ENCODE measurements at places on chromosomes 6 and 20.

- no peak for DNase-seq
Observed at GRCh38 chr6:119140196-119141140, 62.0 kb upstream of the FAM184A start.

- peak; percentile 30 for DNase-seq
Observed at GRCh38 chr6:75546381-75546780, 52.8 kb upstream of the FILIP1 start.

GRCh38 chr6:39040080-39040673 lies 8.4 kb upstream of the GLP1R start:
- DNase-seq, result no peak

DNA sequence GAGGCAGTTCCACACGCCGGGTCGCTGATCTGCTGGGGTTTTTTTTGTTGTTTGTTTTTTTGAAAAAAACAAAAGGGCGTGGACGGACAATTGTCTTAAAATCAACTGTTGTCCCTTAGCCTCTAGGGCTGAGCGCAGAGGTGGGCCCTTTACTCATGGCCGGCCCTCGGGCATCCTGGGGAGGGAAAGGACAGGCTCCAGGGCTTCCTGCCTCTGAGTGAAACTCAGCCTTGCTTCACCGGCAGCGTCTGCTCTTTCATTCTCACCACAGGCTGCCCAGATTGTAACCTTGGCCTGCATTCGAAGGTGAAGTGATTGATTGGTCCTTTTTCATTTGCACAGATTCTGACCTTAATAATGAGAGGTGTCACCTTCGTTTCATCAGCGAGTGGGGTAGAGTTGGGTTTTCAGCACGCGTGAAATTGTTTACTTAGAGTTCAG lies 797 bp downstream of the SMIM13 start:
- peak; percentile 77 for DNase-seq

DNA sequence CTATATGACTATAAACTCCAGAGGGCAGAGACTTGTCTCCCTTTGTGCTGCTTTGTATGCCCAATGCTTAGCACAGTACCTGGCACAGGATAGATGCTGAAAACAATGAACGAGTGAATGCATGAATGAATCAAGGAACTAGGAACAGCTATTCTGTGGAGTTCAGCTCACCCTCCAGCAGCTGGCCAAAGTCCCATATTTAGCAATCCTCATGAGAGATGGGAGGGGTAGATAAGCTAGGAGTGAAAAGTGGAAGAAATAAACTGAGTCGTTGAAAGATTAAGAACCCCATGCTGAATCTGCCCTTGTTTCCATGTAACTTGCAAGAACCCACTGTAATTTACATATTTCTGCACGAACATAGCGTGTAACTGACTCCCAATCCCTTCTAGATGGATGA lies 106.5 kb downstream of the MAFB start:
- no peak for DNase-seq

DNA sequence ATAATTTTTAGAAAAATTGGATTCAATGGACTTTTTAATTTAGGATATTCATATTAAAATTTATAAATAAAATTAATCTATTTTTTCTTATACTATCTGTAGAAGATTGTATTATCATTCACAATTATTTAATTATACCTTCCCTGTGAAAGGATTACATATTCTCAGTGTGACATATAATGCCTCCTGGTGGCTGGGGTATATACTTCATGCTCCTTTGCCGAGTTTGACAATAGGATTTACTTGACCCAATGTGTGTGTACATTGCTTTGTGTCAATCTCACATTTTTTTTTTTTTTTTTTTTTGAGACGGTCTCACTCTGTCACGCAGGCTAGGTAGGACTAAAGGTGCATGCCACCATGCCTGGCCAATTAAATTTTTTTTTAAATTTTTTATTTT lies 230.0 kb upstream of the CHD6 start:
- peak; percentile 2 for DNase-seq

- DNase-seq, result no peak
Observed at GRCh38 chr20:57465943-57466342, 59.0 kb downstream of the CTCFL start.

DNA sequence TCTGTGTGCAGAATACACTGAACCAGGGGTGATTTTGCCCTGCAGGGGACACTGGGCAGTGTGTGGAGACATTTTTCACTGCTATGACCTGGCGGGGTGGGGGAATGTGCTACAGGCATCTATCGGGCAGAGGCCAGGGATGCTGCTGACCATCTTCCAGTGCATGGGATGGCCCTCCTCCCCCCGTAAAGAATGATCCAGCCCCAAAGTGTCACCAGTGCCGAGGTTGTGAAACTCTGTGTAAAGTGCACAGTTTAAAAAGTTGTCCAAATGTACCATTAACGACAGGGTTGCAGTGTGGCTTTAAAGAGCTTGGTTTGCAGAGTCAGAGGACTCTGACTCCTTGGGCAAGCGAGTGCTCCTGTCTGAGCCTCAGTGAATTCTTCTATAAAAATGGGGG lies 72.1 kb downstream of the SULF2 start:
- no peak for DNase-seq

DNA sequence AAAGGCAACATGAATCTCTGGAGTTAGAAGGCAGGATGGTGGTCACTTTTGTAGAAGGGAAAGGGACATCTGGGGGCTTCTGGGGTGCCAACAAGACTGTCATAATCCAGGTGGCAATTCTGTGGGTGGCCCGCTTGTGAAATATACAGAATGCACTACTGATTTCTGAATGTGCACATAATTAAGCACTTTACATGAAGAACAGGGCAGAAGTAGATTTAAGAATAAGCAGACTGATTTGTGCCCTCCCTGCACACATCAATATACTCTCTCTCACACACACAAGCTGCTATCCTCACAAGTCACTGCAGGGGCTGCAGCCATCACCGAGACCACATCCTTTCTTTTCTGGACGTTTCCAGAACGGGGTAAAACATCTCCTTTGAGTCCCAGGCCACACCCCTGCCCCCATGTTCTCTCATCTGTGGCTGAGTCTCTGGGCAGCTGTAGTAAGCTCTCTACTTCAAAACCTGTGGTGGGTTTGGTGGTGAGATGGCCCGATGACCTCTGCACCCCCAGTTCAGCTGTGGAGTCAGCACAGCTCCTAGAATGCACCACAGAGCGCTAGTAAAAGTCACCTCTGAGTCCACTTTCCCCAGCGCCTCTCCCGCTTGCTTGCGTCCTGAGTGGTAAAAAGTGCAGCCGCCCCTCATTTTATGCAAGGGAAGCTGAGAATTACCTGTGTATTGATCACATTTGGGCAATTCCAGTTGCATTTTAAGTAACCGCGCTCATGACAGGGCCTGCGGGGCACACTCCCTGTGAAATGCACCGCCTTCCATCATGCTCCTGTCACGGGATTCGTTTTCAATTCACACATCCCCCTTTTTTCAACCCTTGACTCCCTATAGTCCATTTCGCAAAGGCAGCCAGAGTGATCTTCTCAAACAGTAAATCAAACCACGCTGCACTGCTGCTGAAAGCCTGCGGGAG lies 115.5 kb downstream of the NFATC2 start:
- DNase-seq, result no peak

Measured in ELR (cell line).